SW 1271 (cell line): ENCODE measurements at places on chromosomes 1 and 21.

GRCh38 chr1:110187139-110187890 is 22.8 kb upstream of the KCNC4 start:
- DNase-seq: no peak

- no peak for DNase-seq
Measured at GRCh38 chr1:193229136-193229535, 42.7 kb upstream of the B3GALT2 start.

DNA sequence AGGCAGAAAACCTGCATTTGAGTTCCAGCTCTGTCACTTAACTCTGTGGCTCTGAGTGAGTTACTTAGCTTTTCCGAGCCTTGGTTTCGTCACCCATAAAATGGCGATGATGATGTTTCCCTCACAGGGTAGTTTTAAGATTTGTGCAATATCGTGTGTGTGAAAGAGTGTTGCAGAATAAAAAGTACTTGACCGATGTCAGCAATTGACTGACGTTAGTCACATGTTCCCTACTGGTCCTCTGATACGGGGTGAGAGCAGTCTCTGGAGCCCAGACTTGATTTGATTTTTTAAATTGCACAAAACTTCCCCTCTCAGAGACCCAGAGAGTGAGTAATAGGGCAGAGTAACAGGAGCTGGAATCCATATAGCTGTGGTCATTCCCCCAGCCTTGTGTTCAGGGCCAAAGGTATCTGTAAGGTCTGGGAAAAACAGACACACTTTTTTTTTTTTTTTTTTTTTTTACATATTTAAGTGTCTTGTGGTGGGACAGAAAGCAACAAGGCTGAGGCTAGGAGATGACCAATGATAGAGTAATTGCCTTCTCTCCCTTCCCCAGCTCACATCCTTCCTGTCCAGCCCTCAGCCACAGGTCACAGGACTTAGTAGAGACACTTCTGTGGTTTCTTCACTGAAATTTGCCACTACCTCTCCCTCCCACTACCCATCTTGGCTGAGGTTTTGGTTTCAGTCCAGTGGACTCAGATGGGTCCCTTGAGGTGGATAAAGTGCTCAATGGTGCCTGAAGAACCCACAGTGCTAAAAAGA is 2.0 kb downstream of the FCER1G start:
- no peak for DNase-seq

DNA sequence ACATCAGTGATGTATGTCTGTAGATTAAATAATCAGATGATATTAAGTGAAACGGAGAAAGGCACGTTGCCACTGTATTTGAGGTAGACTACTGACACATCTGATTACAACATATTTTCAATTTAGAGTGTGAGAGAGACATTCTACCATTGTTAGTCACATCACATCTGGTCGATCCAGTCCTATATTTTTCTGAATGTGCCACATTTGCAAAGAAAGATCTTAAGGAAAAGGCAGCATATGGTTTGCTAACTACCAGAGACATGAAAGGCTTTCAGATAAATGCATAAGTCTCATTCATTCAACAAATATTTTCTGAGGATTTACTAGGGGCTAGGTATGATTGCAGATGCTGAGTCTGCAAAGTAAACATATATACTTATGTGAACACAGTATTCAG is 114.3 kb upstream of the RUNX1 start:
- DNase-seq: no peak

DNA sequence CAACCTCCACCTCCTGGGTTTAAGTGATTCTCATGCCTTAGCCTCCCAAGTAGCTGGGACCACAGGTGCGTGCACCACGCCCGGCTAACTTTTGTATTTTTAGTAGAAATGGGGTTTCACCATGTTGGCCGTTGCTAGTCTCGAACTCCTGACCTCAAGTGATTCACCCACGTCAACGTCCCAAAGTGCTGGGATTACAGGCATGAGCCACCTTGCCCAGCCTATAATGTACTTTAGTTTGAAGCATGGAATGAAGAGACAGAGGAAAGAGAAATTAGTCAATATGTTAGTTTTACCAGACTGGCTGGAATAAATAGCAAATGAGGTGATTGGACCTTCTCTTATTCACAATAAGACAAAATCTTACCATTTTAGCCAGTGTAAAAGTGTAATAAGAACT is 89.0 kb downstream of the GTF2B start:
- DNase-seq: no peak

DNA sequence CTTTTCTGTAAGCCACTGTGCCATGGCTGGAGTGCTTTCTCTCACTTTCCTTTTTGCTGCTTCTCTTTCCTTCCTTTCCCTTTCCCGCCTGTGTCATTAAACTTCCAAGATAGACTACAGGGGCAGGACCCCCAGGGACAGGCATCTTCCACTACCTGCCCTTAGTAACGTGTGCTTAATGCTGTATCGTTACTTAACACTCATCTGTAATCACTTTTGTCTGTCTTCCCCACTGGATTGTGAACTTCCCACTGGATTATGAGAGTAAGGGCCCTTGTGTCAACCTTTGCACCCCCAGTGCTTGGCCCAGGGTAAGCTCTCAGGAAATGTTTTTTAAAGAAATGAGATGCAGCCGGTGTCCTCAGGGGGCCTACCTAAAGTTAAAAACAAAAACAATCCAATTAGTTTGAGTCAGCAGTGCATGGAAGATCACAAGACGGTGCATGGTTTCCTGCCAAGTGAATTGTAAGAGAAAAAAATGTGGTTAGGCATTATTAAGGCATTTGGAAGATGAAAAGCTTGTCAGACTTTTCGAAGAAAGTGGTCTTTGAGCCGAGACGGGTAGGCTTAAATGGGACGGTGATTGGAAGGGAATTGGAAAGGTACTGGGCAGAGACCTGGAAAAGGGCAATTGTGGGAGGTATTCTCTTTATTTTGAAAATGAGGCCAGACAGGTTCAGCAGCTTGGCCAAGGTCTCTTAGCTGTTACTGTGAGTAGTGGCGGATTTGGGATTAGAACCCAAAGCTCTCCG is 958 bp downstream of the LYPLAL1 start:
- DNase-seq: no peak

GRCh38 chr1:230016159-230016558 is 50.9 kb upstream of the GALNT2 start:
- no peak for DNase-seq

- DNase-seq: no peak
Measured at GRCh38 chr1:17369466-17369865, 2.5 kb upstream of the PADI6 start.

- DNase-seq: no peak
Measured at GRCh38 chr21:45485686-45486442, 56.4 kb downstream of the SLC19A1 start.

DNA sequence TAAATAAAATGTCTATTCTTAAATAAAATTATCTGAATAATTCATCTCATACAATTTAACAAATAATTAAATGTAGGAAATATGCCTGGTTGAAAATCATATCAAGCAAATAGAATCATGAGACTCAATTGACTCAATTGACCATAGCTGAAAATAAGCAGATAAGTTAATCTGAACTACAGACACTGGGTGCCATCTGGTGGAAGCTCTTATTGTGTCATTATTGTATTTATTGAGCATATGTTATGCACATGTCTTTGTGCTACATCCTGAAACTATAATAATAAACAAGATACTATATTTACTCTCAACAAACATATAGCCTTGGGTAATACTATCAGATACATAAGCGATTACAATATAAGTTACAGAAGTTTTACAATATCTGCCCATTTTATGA is 41.0 kb downstream of the BRINP3 start:
- DNase-seq: no peak

DNA sequence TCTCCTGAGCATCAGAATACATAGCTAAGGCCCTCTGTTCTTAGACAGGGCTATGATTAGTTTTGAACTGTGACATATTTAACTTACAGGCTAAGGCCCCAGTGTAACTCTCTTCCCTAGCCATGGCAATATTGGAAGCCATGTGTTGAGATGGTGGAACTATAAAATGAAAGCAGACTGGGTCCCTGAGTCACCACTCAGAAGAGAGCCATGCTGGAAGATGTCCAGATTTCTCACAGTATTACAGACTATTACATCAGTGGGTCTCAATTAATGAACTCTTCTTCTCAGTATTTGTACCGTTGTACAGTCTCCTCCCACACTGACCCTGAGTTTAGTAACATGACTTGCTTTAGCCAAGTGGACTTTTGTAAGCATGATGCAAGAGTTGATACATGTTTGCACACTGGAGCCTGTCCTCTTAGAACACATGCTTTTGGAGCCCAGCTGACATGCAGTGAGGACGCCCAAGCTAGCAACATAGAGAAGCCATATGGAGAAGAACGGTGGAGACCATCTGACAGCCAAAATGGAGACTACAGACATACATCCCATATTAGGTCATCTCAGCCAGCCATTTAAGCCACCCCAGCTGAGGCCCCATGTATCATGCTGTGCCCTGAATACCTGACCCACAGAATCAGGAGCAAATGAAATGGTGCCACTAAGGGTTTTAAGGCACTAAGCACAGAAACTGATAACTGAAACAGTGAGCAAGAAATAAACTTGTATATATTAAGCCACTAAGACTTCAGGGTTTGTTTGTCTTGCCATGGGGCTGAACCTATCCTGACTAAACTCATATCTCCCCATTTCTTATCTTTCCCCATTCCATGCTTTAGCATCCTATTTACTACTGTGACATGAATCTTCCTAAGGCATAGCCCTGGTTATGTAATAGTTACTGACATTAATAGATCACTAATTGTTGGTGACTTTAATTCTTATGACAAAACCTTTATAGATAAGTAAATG is 24.4 kb downstream of the TBX15 start:
- DNase-seq: no peak

- no peak for DNase-seq
Measured at GRCh38 chr1:91952187-91952586, 3.0 kb downstream of the BRDT start.

- DNase-seq: no peak
Measured at GRCh38 chr1:30411206-30411605, 312.2 kb downstream of the MATN1 start.
